T-helper 2 cell (primary cell): ENCODE measurements at places on chromosomes 7 and 10.

GRCh38 chr7:128410451-128410753 is 620 bp upstream of the IMPDH1 start:
- no peak for DNase-seq

- no peak for DNase-seq
Observed at GRCh38 chr7:137462847-137463246, 119.3 kb upstream of the PTN start.

GRCh38 chr7:124718032-124718766 is 47.4 kb downstream of the GPR37 start:
- no peak for DNase-seq

DNA sequence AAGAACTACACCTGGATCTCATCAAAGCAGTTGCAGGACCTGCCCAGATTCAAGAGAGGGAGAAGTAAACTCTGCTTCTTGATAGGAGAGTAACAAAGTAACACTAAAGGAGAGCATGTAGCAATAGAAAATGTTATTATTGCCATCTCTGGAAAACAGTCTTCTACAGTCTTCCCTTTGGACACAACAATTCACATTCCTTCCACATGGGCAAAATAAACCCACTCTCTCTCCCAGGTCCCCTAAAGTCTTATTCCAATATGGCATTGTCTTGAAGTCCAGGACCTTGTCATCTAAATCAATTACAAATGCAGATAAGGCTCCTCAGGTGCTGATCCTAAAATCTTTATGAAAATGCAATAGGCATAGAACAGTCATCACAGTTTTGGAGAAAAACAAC is 10.3 kb upstream of the WNT2 start:
- DNase-seq, result no peak

DNA sequence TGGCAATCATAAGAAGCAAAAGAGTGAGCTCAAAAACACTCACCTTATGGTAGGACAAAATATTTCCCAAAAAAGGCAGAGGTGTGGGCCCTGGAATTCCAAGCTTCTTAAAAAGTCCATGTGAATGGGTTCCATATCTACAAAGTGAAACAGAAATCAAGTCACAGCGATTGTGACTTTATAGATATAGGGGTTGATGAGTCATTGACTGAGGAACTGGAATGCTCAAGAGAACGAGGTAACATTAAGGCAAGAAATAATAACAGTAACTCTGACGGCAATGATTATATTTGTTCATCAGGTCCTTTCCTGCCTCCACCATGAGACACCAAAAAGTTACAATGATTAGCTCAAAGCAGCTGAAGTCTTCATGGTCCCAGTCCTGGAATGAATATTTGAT is 4.0 kb downstream of the CYP3A4 start:
- no peak for DNase-seq

DNA sequence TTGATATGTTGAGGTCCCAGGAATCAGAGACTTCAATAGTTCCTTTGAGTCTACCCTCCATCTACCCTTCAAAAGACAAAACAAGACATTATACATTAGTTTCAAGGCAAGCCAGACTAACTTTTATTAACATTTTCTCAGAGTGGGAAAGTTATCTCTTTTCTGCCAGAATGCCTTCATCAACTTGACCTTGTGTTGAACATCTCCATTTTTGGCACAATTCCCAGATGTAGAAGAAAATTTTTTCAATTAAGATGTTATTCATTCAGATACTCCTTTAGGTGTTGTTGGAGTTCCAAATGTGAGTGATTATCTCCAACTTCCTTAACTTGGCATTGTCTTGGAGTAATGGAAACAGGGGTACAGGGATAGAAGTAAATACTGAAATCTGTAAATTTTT is 59.1 kb downstream of the NRF1 start:
- no peak for DNase-seq

DNA sequence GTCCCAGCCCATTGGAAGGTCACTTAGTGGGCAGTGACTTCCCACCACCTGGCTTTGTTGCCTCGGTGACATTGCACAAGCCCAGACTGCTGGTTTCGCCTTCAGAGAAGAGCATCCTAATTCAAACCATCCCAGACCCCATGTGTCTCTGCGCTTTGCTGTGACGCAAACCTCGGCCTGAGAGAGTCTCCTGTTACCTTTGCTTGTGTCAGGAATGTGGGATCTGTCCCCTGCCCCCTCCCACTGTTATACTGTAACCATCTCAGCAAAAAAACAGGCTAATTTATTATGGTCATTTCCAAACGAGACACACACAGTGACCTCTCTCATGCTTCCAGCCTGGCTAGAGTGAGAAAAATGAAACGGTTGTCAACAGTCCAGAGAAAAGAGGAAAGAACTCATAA is 25.0 kb upstream of the AQP1 start:
- no peak for DNase-seq

DNA sequence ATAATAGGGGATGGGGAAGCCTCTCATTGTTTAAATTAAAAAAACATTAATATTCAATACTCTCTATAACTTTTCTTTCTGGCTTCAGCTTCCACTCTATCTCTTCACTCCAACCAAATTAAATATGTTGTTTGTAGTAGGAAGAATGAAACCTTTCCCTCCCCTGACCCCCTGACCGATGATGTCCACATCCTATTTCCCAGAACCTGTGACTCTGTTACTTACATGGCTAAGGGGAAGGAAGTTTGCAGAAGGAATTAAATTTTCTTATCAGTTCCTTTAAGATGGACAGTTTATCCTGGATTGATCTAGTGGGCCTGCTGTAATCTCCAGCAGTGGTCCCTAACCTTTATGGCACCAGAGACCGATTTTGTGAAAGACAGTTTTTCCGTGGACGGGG is 130.0 kb downstream of the PLXDC2 start:
- DNase-seq, result no peak

GRCh38 chr7:137454246-137454724 is 110.8 kb upstream of the PTN start:
- no peak for DNase-seq

- no peak for DNase-seq
Observed at GRCh38 chr7:16235147-16236114, 185.9 kb downstream of the CRPPA start.

GRCh38 chr10:130638991-130639390 is 502.8 kb downstream of the GLRX3 start:
- no peak for DNase-seq

GRCh38 chr10:66804962-66805361 is 120.9 kb upstream of the LRRTM3 start:
- no peak for DNase-seq
